HT1080 (cell line): ENCODE measurements at places on chromosomes 2 and 18. TPM values are rescaled to one million over a fixed set of nuclear protein-coding genes. Genes with fewer than 3 reads are reported as not detected.

- no peak for DNase-seq
Measured at GRCh38 chr2:169173876-169174275, 104.5 kb downstream of the DHRS9 start.

Gene SKOR2
- total RNA-seq = not detected in 2 replicates

- no peak for DNase-seq
Measured at GRCh38 chr18:52963481-52963880, 623.5 kb downstream of the DCC start.

DNA sequence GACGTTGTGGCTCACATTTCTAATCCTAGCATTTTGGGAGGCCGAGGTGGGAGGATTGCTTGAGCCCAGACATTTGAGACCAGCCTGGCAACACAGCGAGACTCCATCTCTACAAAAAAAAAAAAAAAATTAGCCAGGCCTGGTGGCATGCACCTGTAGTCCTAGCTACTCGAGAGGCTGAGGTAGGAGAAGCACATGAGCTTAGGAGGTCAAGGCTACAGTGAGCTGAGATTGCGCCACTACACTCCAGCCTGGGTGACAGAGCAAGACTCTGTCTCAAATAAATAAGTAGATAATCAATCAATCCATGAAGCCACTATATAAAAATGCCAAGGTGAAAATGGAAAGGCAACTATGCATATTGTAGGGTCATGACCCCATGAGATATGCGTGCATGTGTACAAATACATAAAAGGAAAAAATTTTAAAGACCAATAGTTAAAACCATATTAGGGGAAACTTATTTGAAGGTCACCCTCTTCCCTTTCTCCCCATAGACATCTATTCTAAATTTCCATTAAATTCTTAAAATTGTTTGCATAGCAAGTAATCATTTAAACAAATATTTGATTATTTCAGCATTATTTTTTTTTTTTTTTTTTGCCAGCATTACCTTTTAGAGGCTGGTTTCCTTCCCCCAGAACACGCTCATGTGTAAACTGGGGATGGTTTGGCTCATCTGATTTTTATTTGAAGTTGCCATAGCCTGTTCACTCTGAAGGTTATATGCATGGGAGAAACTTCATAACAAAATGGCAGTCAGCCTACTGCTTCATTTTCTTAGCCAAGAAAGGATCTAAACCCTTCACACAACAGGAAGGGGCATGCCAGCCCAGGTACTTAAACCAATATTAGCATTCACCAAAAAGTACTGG is 37.3 kb upstream of the TMEM247 start:
- no peak for DNase-seq

DNA sequence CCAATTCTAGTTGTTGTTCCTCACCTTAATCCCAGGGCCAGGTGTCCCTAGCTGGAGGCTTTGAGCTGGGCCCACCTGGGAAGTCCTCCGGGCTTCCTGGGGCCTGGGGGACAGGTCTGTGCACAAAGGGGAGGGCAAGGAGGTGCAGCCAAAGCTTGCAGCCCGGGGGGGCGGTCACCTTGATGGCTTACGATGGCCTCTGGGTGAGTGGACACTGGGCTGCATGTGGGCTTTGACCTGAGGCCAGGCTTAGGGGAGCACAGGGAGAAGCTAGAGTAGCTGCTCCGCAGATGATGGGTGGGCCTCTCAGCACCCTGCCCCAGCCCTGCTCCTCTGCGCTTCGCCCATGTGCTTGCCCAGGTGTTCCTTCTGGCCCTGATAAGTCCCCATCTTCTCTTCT is 41.8 kb upstream of the HAAO start:
- no peak for DNase-seq

Gene LBX2
- total RNA-seq = 0.84 and 4.0 TPM in 2 replicates

GRCh38 chr2:53843595-53843994 is 16.2 kb downstream of the GPR75 start:
- no peak for DNase-seq

DNA sequence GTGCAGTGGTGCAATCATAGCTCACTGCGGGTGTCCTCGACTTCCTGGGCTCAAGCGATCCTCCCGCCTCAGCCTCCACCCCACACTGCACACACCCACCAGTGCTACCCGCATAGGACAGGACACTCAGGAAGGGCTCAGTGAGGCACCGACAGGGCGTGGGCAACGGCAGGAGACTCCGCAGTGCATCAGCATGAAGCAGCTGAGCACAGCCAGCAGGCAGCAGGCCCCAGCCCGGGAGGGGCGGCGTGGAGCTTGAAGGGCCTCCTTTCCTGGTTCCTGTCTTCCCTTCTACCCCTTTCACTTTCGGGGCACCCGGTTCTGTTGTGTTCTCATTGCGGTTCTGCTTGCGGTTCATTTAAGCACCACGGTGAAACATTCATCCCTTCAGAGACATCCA is 89.8 kb downstream of the ZNF516 start:
- no peak for DNase-seq

DNA sequence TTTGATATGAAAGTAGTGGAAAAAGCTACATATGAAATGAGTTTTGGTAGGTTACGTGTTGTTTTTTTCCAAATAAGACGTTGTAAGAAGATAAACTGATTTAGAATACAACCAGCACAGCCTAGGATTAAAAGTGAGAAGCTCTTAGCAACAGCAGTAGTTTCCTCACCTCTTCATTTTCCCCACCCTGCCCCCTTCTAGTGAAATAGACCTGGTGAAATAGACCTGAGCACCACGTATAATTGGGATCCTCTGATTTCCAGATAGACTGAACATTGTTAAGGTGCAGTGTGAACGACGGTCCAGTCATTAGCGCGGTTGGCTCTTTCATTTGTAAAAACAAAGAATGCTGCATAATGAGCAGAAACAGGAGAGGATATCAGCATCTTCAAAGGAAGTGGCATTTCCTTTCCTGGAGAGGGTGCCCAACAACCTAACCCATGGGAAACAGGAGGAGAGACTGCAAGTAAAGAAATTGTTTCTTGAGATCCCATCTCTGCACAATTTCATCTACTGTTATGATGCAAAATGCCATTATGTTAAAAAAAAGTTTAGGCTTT is 114.3 kb downstream of the FIGN start:
- DNase-seq = no peak

DNA sequence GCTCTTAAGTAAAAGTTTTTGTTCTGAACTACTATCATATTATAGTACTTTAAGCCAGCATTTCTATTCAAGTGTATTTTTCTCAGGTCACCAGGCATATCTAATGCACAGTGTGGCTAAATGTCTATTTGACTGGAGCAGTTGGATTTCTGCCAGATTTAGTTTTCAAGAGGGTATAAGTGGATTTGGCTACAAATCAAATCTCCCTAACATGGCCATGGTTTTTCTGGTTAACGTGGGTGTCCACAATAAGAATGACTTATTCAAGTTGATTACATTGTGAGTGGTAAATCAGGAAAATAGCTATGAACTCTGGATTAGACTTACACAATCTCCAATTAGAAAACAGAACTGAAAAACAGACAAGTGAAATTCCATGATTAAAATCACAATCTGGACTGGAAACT is 5.7 kb upstream of the CHN1 start:
- DNase-seq = no peak

Gene MCEE
- total RNA-seq = 6.5 and 8.5 TPM in 2 replicates

DNA sequence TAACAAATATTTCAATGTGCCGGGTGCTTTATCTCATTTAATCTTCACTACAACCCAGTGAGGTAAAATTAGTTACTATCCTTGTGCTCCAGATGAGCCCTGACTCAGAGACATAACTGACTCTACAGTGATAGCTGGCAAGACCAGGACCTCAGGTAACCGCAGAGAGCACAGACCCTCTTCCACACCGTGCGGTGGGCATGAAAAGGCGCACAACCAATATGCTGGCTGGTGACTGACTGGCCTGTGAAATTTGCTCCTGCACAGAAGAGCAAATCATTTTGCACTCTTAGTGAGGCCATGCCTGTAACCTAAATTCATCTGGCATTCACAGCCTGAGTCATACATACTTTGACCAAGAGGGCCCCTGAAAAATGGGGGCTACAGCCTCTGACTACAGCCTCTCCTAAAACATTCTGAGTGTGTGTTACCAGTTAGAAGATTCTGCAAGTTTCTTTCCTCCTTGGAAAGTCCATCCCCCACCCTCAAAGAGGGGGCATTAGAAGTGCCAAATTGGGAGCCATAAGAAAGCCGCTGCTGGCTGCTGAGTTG is 22.4 kb upstream of the MSGN1 start:
- no peak for DNase-seq
